ENCODE measurements at places on chromosomes 6 and 20. TPM values are rescaled to one million over a fixed set of nuclear protein-coding genes. Genes with fewer than 3 reads are reported as not detected.

The FAM162B gene
- polyA plus RNA-seq, result 5.1 TPM

The WDR27 gene
- 20.2 TPM for polyA plus RNA-seq

The PSORS1C1 gene
- polyA plus RNA-seq, result 2.3 TPM

The FRS3 gene
- polyA plus RNA-seq, result 6.5 TPM

The FAM83D gene
- polyA plus RNA-seq, result 0.94 TPM

The NNAT gene
- polyA plus RNA-seq, result 0.98 TPM

The TCP11 gene
- 0.45 TPM for polyA plus RNA-seq

The DDX27 gene
- 24.9 TPM for polyA plus RNA-seq

The CLVS2 gene
- not detected for polyA plus RNA-seq

The BPIFB2 gene
- polyA plus RNA-seq, result 0.89 TPM

The IFNGR1 gene
- 108 TPM for polyA plus RNA-seq

The SLC22A16 gene
- polyA plus RNA-seq, result 0.37 TPM

The ZMYND8 gene
- 15.1 TPM for polyA plus RNA-seq

The SLC17A4 gene
- polyA plus RNA-seq, result not detected

The SLC2A4RG gene
- polyA plus RNA-seq, result 41.6 TPM

The CALHM5 gene
- polyA plus RNA-seq, result 0.41 TPM

The STX16 gene
- polyA plus RNA-seq, result 37.1 TPM

The CCR6 gene
- 0.39 TPM for polyA plus RNA-seq

The ENPP4 gene
- 6.8 TPM for polyA plus RNA-seq

The CNKSR3 gene
- polyA plus RNA-seq, result 3.5 TPM

The SALL4 gene
- 0.12 TPM for polyA plus RNA-seq

The PHF20 gene
- 18.7 TPM for polyA plus RNA-seq

The NKX2-2 gene
- polyA plus RNA-seq, result not detected

The SLPI gene
- 2,300 TPM for polyA plus RNA-seq

The PROKR2 gene
- polyA plus RNA-seq, result not detected

The RIPOR2 gene
- polyA plus RNA-seq, result 7.9 TPM

The ATP6V1G2 gene
- polyA plus RNA-seq, result 0.56 TPM

The BMP5 gene
- polyA plus RNA-seq, result 1.2 TPM

The GPR63 gene
- polyA plus RNA-seq, result 0.14 TPM

The GTSF1L gene
- not detected for polyA plus RNA-seq

The MEP1A gene
- 0.11 TPM for polyA plus RNA-seq

The TCF21 gene
- 14.5 TPM for polyA plus RNA-seq

The SLC17A3 gene
- not detected for polyA plus RNA-seq

The CEP57L1 gene
- 4.8 TPM for polyA plus RNA-seq

The GSTA2 gene
- 6.8 TPM for polyA plus RNA-seq

The SOX18 gene
- 31.7 TPM for polyA plus RNA-seq

The ACTL10 gene
- polyA plus RNA-seq, result 3.1 TPM

The TBXT gene
- not detected for polyA plus RNA-seq

The FKBP1C gene
- 0.79 TPM for polyA plus RNA-seq

The GJA1 gene
- 71.5 TPM for polyA plus RNA-seq

The SPATS1 gene
- polyA plus RNA-seq, result 1.2 TPM

The FOXQ1 gene
- polyA plus RNA-seq, result 11.7 TPM

The FAM83C gene
- not detected for polyA plus RNA-seq

The TOMM34 gene
- 24.7 TPM for polyA plus RNA-seq

Measured in lung (tissue), 17 donors.